ENCODE measurements at places on chromosomes 4 and X. TPM values are rescaled to one million over a fixed set of nuclear protein-coding genes. Genes with fewer than 3 reads are reported as not detected.

DNA sequence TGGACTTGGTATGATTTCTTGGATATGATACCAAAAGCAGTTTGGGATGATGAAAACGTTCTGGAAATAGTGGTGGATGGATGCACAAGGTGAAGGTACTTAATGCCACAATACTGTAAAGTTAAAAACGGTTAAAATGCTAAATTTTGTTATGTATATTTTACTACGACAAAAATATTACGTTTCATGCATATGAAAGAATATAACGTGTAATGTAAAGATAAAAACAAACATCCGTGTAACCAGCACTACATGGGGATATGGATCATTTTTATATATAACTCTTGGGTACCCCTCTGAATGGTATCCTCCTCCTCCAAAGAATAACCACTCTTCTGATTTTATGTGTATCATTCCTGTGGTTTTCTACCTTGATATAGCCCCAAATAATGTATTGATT is 862 bp upstream of the CENPU start:
- no peak for DNase-seq

- DNase-seq, result no peak
Measured at GRCh38 chrX:68114573-68115129, 318.6 kb downstream of the OPHN1 start.

GRCh38 chr4:146930673-146931072 is 15.0 kb downstream of the TTC29 start:
- no peak for DNase-seq

MSX1 gene
- polyA plus RNA-seq, result 12.1 TPM

NXF3 gene
- polyA plus RNA-seq, result 0.05 TPM

UGT2B11 gene
- 1.4 TPM for polyA plus RNA-seq

PTCHD1 gene
- polyA plus RNA-seq, result not detected

DNA sequence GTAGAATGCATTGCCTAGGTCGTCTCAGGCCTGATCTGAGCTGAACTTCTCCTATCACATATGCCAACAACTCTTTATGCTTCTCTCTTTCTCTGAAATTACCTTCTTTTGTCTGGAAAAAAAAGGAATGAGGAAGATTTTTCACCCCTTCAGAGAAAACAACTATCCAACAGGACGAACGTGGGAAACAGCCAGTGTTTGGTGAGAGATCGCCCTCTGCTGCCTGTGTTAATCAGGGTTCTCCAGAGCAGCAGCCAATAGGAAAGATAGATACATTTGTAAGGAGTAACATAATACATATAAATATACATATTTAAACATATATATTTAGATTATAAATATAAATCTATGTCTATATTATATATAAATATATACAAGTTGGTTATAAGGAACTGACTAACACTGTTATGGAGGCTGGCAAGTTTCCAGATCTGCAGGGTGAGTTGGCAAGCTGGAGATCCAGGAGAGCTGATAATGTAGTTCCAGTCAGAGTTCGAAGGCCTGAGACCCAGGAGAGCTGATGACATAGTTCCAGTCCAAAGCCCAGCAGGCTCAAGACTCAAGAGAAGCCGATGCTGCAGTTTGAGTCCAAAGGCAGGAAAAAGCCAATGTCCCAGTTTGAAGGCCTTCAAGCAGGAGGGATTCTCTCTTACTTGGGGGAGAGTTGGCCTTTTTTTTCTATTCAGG is 13.3 kb downstream of the CETN2 start:
- DNase-seq, result no peak

DNA sequence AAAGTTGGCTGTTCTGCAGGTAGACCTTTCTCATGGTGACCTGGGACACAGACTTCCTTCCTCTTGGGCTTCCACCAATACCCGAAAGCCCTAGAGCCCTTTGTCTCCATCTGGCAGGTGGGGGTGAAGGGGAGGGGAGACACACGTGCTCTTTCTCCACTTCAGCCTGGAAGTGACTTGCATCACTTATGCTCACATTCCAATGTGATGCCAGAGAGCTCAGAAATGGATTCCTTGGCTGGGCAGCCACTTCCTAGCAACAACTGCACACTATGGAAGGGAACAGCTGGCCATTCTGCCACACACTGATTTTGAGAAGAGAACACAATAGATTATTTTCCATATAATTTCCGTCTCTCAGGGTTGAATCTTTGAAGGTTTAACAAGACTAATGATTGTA is 36.3 kb downstream of the C4orf51 start:
- no peak for DNase-seq

DNA sequence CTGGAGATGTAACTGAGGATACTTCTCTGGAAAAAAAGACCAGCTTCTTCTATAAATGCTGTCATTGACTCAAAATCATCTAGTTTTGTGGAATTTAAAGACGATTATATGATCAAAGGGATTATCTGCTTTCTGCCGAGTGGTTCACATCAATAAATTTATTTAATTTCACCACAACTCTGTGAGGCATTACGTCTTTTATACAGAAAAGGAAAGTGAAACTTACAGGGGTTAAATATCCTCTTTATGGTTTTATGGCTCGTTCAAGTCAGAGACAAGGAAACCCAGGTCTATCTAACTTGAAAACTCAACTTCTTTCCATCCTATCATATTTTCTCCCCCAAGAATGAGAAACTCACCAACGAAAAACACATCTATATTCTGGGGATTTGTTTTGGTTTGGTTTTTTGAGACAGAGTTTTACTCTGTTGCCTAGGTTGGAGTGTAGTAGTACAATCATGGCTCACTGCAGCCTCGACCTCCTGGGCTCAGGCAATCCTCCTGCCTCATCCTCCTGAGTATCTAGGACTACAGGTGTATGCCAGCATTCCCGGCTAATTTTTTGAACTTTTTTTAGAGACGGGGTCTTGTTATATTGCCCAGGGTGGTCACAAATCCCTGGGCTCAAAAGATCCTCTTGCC is 377.9 kb upstream of the EMCN start:
- no peak for DNase-seq

F8 gene
- 0.37 TPM for polyA plus RNA-seq

PRSS12 gene
- polyA plus RNA-seq, result not detected

DNA sequence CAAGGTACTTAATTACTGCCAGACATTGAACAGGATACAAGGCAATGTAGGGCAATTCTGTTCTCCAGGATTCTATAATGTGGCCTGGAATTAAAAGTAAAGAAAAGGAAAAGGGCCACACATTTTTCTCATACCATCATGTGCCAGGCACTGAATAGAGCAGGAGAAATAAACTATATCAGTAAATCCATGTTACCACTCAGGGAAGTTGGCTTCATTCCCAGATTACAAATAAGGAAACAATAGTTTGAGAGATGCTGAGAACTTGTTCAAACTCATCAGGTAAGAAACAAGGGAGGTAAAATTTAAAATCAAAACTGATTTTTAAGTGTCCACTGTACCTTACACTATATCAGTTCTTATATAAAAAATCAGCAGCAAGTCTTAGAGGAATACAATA is 645.0 kb upstream of the ATOH1 start:
- no peak for DNase-seq

GRCh38 chrX:11131146-11131545 is 20.0 kb downstream of the HCCS start:
- DNase-seq, result no peak

GRCh38 chr4:88928852-88929251 is 128.1 kb downstream of the FAM13A start:
- DNase-seq, result no peak

GRCh38 chr4:173801876-173802661 is 272.0 kb upstream of the HAND2 start:
- DNase-seq, result no peak

- no peak for DNase-seq
Measured at GRCh38 chrX:11151799-11152559, 40.8 kb downstream of the HCCS start.

- no peak for DNase-seq
Measured at GRCh38 chr4:133624744-133625143, 475.6 kb downstream of the PCDH10 start.

- DNase-seq, result no peak
Measured at GRCh38 chr4:127881563-127881864, 821 bp downstream of the PLK4 start.

GRCh38 chr4:77854431-77855111 is 8.1 kb upstream of the MRPL1 start:
- no peak for DNase-seq

- no peak for DNase-seq
Measured at GRCh38 chrX:143853488-143853887, 30.4 kb upstream of the UBE2NL start.

MID1 gene
- polyA plus RNA-seq, result 1.1 TPM

DNA sequence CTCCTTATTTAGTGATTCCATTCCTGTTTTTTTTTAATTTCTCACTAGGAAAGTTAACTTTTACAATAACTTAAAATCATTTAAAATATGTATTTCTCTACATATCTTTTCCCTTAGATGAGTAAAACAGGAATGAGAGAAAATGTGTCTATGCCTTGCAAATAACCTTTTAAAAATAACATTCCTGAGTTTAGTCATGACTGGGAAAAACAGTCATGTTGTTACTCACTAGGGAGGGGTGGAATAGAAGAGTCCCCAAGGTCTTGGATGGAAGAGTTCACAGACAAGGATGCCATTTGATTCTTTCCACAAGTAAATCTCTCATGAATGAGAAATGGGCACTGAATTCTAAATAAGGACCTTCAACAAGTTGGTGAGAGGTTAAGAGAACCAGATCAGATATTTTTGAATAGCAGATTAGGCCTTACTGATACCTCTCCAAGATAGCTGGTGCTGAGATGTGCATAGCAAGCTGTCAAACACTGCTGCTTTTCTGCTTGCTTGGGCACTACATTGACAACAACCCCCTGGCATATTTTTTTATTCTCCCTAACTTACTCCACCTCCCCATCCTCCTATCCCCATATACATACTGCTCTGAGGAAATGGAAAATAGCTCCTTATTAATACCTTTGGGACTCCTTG is 25.1 kb downstream of the UGDH start:
- DNase-seq, result no peak

GRCh38 chrX:131565909-131566308 is 22.0 kb downstream of the OR13H1 start:
- DNase-seq, result no peak

TEX13D gene
- polyA plus RNA-seq, result not detected

DNA sequence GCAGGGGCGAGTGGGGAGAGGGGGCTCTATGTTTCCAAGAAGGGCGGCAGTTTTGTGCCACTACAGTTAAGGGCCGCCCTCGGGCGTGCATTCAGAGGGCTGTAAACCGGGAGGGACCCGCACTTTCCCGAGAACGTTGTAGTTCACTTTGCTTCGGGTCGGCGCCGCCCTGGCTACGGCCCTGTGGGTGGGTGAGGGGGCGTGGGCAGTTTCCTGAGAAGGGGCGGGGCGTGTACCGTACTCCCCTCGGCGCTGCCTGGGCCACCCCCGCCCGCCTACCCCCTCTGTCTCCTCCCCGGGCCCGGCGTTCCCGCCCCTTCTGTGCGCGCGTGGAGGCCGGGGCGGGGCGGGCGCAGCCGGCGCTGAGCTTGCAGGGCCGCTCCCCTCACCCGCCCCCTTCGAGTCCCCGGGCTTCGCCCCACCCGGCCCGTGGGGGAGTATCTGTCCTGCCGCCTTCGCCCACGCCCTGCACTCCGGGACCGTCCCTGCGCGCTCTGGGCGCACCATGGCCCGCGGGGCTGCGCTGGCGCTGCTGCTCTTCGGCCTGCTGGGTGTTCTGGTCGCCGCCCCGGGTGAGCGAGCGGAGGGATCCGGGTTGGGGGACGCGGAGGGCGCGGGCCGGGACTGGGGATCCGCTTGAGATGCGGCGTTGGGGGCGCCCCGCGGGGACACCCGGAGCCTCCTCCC is at the start of gene CD99:
Gene CD99, plus strand, starts transcription at position 440 of the 687 bp plus-strand sequence. Its CDS starts 66 bp downstream, at position 506.
- peak; percentile 80 for DNase-seq

PRRG3 gene
- not detected for polyA plus RNA-seq

- DNase-seq, result no peak
Measured at GRCh38 chr4:159495515-159496236, 392.8 kb downstream of the RAPGEF2 start.

ARHGAP10 gene
- 0.39 TPM for polyA plus RNA-seq

DNA sequence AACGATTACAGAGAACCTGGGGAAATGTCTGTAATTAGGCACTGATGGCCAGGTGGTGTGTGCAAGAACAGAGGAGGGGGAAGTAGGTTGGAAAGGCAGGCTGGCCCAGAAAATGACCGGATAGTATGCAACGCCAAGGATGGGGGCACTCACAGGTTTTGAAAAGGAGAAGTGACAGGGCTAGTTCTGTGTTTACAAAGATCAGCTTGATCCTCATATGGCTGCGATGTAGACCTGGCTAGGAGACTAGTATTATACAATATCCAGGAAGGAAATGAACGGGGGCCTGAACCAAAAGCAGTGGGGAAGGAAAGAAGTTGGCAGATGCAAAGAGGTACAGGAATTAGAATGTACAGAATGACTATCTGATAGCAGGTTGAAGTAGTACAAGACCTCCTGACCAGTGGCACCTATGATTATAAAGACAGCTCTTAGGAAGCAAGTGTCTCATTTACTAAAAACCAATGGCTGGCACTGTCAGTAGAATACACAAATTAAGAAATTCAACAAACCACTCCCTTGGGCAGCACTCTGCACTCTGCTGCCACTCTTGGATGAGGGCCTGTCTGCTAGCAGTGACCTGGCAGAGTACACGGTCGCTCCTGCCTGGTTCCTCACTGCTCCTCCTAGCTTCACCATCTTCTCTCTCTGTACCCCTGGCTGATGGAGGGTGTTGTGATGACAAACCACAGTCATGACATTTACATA is 14.1 kb downstream of the MFAP3L start:
- no peak for DNase-seq

- no peak for DNase-seq
Measured at GRCh38 chr4:121989715-121990114, 37.9 kb upstream of the TRPC3 start.

CPZ gene
- polyA plus RNA-seq, result 0.61 TPM

DNA sequence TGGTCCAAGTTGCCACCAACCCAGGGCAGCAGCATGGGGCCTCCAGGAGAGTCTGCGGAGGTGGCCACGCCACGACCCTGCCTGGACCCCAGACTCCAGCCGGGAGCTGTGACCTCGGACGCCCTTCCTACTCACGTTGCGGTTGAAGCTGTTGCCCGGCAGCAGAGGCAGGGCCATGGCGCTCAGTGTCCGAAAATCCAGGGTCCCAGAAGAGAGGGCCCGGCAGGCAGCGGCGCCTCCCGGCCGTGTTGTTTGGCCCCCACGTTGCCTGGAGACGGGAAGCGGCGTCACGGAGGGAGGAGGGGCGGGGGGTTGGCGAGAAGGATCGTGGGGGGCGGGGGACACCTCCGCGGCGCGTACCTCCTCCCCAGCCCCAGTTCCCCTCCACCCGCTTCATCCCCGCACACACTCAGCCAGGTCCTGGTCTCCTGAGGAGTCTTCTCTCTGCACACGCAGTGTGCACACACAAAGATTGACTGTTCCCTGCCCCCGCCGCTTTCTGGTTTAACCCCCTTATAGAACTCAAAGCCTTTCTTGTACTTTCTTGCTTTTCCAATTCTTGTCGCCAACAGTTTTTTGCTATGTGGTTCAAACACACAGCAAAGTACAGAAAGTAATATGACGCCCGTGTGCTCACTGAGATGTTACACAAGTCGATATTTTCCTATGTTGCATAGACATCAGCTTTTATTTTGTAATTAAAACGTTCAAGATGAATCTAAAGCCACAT is at the start of gene EFHC2:
Gene EFHC2, minus strand, starts transcription at position 261 of the 730 bp plus-strand sequence. Its CDS starts 84 bp downstream, at position 177.
- DNase-seq, result no peak
